T-helper 17 cell (primary cell): ENCODE measurements at places on chromosomes 12 and 14.

GRCh38 chr14:55802986-55803872 lies 223.2 kb downstream of the KTN1 start:
- no peak for DNase-seq

GRCh38 chr14:99394602-99395156 lies 86.0 kb downstream of the SETD3 start:
- DNase-seq: no peak

- no peak for DNase-seq
These were observed 278.5 kb downstream of the PRKD1 start for GRCh38 chr14:29649170-29649569.

DNA sequence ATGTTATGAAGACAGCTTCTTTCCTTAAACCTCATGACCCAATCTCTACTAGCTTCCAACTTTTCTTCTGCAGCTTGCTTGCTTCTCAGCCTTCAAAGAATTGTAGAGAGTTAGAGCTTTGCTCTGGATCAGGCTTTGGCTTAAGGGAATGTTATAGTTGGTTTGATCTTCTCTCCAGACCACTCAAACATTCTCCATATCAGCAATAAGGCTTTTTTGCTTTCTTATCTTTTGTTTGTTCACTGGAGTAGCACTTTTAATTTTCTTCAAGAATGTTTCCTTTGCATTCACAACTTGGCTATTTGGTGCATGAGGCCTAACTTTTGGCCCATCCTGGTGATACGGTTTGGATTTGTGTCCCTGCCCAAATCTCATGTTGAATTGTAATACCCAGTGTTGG lies 163.8 kb downstream of the PCNX1 start:
- DNase-seq: no peak

GRCh38 chr14:70036665-70037064 lies 152.1 kb downstream of the SLC8A3 start:
- no peak for DNase-seq

DNA sequence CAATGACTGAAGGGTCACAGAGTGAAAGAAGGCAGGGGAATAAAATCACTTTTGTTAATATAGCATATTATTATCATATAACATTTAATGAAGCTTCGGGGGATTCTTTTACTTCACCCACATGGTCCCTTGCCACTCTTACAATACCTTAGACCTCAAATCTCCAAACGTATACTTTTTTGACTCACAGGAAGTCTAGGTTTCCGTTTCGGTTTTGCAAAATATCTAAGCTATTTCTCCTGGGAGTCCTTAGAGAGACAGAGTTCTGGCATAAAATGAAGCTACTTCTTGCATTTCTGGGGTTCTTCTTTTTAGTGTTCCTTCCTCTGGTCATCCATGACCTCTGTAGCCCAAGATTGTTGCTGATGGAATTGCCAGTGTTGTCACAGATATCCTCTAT lies 590.5 kb upstream of the ATP2B1 start:
- DNase-seq: no peak

DNA sequence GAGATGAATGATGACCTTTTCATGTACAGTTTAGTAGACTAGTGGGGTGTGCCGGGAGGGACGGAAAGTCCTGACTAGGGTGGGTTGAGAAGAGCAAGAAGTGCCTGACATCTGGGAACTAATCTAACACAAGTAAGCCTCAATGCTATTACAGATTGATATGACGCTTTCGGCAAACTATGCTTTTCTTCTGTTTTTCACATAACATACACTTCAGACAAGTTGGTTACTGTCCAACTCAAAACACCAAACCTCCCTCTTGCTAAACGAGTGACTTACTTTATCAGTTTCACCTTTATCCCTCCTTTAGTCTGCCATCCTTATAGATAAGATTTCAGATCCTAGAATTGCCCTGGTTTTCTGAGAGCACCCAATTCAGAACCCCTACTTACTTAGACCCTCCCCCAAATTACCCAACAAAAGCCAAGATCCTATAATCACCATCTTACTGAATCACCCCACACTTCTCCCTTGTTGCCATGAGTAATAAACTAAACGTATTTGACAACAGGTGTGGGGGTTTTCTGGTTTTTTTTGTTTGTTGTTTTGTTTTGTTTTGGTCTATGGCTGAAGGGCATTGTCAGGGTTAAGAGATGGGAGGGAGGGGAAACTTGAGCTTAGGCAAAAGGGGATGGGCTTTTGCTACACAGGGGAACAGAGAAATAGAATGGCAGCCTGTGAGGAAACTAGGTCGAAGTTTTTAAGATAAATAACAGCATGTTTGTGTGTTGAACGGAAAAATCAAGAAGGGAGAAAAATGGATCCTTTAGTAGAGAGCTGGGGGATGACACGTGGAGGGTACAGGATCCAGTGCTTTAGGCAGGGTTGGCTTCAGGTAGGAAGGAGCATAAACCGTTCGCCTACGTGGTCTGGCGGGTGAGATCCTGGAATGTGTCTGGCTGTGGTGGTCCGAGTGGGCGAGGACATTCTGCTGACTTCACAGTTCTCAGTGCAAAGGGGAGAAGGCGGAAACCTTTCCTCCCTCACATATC lies 6.1 kb upstream of the PSMA3 start:
- no peak for DNase-seq

DNA sequence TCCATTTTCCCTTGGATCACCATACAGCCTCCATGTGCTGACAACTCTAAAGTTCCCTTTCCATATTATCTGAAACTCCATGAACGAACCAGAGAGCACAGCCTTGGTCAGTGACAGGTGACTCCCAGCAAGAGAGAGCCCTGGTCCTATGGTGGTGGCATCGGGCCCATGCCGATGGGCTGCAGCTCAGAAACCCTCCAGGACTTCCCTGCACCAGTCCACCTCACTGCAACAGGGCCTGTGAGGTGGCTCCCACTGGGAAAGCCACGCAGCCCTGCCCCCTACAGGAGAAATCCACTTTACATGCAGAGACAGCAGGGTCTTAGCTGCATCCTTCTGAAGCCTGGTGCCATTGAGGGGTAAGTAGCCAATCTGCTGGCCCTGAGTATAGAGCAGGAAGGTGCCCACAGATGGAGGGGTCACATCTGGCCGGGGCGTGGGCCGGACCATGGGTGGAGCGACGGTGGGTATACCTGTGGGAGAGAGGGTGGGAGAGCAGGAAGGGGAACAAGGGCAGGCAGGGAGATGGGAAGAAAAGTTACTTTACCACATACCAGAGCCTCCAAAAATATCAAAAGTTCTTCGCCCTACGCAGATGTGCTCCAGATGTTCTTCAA lies 24.7 kb downstream of the RTRAF start:
- no peak for DNase-seq

DNA sequence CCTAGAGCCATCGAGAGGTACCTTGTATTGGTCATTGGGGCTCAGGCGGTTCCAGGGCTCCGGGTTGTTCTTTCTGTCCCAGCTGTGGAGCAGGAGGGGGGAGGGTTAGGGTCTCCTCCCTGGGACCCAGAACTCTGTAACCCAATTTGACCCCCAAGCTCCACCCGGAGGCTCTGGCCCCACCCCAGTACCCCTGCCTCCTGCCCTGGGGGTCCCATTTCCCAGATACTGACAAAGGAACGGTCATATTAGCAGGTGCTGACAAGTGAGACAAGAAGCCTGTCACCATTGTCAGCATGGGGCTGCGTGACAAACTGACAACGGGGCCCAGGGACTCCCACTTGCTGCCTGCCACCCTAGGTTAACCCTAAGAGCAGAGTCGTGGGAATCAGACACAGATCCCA lies 6.2 kb downstream of the SHMT2 start:
- no peak for DNase-seq

DNA sequence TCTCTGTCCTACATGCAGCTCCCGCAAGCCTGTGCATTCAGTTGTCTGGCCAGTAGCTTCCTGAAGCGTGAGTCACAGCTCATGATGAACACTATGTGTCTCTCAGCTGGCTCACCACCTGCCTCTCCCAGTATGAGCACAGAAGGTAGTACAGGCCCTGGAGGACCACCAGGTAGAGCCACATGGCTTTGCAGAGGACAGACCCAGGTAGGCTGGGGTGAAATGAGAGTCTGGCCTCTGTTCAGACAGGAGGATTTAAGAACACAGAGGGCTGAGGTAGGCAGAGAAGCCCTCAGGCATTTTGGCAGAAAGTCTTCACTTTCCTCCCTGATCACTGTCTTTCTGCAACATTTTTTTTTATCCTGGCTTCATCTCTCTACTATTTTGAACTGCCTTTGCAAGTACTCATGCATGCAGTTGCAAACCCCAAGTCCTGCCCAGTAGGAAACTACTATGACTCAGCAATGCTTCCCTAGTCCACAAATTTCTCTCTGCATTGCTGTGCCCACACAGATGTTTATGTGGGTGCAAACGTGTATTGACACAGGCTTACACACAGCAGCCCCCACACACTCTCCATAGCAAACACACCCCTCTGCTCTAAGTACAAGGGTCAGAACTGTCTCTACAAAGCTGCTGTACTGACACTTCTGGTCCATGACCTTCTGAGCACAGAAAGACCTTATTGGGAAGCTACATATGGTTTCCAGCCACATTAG lies 7.2 kb upstream of the SDR9C7 start:
- no peak for DNase-seq

DNA sequence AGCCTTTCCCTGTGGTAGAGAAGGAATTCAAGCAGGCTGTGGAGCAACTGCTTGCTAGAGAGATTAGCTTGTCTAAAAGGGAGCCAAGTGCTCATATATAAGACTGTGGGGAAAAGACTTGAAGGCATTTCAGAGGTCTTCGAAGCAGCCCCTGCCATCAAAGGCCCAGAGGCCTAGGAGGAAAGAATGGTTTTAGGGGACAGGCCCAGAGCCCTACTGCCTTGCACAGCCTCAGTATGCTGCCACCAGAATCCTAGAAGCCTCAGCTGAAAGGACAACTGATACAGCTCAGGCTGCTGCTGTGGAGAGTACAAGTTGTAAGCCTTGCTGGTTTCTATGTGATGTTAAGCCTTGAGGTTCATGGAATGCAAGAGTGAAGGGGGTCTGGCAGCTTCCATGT lies 109.9 kb downstream of the DERA start:
- DNase-seq: no peak

GRCh38 chr12:66768293-66768692 lies 89.4 kb upstream of the GRIP1 start:
- DNase-seq: no peak

DNA sequence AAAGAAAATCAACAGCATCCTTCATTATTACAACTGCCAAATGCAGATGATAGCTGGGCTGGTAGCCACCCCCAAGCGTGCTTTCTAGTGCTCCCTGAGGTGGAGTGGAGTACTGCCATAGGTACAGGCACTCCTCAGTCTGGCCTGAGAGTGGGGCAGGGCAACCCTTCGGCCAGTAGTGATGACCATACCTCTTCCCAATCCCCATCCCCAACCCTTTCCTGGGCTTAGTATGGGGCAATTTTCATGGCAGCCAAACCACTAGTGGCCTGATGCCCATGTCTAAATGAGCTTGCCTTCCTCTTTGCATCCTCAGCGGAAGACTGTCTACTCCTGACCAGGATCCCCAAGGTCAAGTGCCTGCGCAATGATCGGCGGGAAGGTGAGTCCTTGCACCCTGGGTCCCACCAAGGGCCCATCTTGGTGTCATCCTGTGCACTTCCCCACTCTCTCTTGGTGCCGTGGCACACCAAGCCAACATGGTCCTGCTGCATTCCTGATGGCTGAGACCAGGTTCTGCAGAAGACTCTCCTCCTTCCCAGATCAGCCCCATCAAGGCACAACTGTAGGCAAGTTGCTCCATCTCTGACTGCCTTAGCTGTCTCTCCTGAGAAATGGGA lies 65.8 kb downstream of the GALNT16 start:
- no peak for DNase-seq

DNA sequence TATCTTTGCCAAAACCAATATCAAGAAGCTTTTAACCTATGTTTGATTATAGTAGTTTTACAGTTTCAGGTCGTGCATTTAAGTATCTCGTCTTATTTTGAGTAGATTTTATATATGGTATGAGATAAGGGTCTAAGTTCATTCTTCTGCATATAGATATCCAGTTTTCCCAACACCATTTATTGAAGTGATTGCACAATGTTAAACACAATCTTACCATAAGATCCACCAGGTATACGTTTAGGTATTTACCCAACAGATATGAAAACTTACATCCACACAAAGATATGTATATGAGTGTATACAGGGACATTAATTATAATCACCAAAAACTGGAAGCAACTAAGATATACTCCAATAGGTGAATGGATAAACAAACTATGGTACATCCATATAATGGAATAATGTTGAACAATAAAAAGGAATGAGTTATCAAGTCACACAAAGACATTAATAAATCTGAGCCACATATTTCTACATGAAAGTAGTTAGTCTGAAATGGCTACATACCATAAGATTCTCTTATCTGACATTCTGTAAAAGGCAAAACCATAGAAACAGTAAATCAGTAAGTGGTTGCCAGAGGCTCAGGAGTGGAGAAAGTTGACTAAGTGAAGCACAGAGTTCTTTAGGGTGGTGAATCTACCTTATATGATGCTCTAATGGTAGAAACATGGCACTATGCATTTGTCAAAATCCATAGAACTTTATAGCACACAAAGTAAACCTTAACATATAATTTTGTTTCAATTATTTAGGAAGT lies 222.6 kb downstream of the NUAK1 start:
- DNase-seq: no peak

DNA sequence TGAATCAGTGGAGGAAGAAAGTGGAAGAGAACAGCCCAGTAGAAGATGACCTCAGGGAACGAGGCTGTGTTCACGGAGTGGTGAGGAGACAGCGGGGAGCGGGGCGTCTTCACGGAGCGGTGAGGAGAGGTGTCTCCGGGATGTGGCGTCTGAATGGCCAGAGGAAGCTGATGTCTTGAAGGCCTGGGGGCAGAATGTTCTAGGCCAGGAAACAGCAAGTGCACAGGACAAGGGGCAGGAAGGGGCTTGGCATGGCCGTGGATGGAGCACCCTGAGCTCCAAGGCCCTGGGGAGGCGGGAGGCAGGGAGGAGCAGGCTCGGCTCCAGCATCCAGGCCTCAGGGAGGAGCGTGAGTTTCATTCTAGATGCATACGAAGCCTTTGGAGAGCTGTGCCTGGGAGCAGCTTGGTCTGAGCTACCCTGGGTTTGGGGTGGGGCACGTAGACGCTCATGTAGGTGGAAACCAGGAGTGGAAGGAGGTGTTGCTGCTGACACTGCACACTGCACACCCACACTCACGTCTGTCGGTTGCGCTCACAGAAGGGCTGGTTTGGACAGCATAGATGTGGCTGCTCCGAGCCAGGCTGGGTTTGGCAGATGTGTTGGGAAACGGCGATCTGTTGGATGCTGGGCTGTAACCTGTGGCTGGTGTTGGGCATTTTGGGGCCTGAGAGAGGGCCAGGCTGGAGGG lies 131.6 kb downstream of the ADGRD1 start:
- DNase-seq: no peak
